ENCODE measurements at places on chromosomes 2 and 18. TPM values are rescaled to one million over a fixed set of nuclear protein-coding genes. Genes with fewer than 3 reads are reported as not detected.

- H3K27me3 ChIP-seq = no peaks in the 10 kb centered on the region
- no peak overlapping the region for H3K27ac ChIP-seq
- no peaks in the 10 kb centered on the region for H3K36me3 ChIP-seq
Observed at GRCh38 chr18:78624646-78625279, 354.9 kb upstream of the SALL3 start.

- H3K4me3 ChIP-seq = no peak overlapping the region
- no peak overlapping the region for H3K27ac ChIP-seq
- no peaks in the 10 kb centered on the region for H3K27me3 ChIP-seq
- H3K36me3 ChIP-seq = no peaks in the 10 kb centered on the region
- H3K4me1 ChIP-seq = no peaks in the 10 kb centered on the region
Observed at GRCh38 chr18:74947875-74948274, 261.1 kb downstream of the PTGR3 start.

GRCh38 chr18:48754993-48755473 is 195.7 kb downstream of the SMAD7 start:
- no peak overlapping the region for H3K4me3 ChIP-seq
- H3K27me3 ChIP-seq = no peaks in the 10 kb centered on the region
- no peaks in the 10 kb centered on the region for H3K36me3 ChIP-seq
- no peak overlapping the region for H3K27ac ChIP-seq

STEAP3 gene
- 8.0 TPM for total RNA-seq

GRCh38 chr18:54197747-54198411 is 26.6 kb downstream of the MBD2 start:
- H3K36me3 ChIP-seq = no peaks in the 10 kb centered on the region
- no peaks in the 10 kb centered on the region for H3K4me1 ChIP-seq
- H3K27me3 ChIP-seq = no peaks in the 10 kb centered on the region
- no peak overlapping the region for H3K27ac ChIP-seq

DNA sequence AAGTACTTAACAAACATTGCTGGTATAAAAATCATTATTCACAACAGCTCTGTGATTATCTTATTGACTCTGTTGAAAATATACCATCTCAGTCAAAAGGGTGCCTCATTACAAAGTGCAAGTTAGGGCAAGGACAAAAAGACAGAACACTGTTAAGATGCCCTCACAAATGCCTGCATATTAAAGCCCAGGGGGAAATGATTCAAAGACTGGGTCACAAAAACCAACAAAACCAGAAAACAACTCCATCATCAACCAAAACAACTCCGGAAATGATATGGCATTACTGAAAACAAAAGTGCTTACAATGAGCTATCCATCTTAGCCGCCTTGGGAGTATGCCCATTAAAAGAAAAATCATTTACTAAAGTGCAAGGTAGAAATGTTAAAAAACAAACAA is 9.9 kb downstream of the PLA2R1 start:
- no peaks in the 10 kb centered on the region for H3K27me3 ChIP-seq
- H3K4me3 ChIP-seq = no peak overlapping the region
- DNase-seq = no peak
- H3K4me1 ChIP-seq = no peaks in the 10 kb centered on the region

GRCh38 chr2:69081757-69082156 is 68.8 kb downstream of the ANTXR1 start:
- no peak overlapping the region for H3K27ac ChIP-seq
- H3K27me3 ChIP-seq = no peaks in the 10 kb centered on the region
- no peak for DNase-seq
- no peaks in the 10 kb centered on the region for H3K36me3 ChIP-seq

DNA sequence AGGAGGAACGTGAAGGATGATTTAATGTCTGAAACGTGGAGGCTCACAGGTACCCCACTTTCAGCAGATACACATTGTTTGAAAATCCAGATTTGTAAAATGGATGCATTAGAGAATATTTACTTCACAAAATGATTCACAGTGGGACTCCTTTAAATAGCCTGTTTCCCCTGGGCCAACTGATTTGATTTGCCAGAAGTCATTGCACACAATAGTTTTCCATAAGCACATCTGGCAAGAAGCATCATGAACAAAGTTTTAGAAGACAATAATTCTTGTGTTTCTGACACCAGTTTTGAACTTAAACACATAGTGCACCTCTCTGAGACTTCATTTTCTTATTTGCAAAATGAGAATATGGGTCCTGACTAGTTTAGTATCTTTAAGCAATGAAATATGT is 451.4 kb upstream of the SLC14A2 start:
- H3K4me3 ChIP-seq = no peak overlapping the region
- no peak for DNase-seq
- H3K4me1 ChIP-seq = no peaks in the 10 kb centered on the region
- no peak overlapping the region for H3K27ac ChIP-seq

TPO gene
- 32.6 TPM for total RNA-seq

- H3K36me3 ChIP-seq = no peaks in the 10 kb centered on the region
- no peaks in the 10 kb centered on the region for H3K4me1 ChIP-seq
- DNase-seq = no peak
- H3K27ac ChIP-seq = no peak overlapping the region
- H3K4me3 ChIP-seq = no peak overlapping the region
Observed at GRCh38 chr2:10522170-10522448, 74.0 kb upstream of the ODC1 start.

DNA sequence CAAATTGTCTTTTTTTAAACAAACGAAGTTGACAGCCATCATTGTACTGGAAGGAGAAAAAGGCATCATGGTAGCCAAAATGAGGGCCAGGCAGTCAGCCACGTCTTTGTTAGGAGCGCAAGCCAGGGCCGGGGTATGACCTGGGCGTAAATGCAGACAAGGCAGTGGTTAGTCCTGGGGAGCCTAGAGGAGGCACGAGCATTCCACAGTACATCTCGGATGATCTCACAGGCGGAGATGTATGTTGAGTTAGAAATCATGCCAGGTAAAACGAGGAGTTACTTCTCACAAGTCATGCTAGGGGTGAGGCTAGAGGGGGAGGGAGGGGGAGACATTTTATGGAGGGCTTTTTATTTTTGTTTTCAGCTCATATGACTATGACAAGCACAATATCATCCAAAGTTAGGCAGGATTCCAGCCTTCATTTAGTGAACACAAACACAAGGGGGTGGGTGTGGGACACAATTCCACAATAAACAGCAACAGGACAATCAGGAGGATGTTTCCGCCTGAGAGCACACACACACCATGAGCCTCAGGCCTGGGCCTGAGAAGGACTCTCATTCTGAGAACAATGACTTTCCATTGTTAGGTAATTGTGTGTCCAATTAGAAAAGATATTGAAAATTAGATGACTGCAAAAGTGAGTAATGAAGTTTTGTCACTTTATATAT is 64.4 kb upstream of the PGAP1 start:
- peaks cover 10% of the 10 kb centered on the region for H3K4me1 ChIP-seq
- no peak overlapping the region for H3K27ac ChIP-seq
- no peak overlapping the region for H3K4me3 ChIP-seq
- H3K36me3 ChIP-seq = no peaks in the 10 kb centered on the region

DNA sequence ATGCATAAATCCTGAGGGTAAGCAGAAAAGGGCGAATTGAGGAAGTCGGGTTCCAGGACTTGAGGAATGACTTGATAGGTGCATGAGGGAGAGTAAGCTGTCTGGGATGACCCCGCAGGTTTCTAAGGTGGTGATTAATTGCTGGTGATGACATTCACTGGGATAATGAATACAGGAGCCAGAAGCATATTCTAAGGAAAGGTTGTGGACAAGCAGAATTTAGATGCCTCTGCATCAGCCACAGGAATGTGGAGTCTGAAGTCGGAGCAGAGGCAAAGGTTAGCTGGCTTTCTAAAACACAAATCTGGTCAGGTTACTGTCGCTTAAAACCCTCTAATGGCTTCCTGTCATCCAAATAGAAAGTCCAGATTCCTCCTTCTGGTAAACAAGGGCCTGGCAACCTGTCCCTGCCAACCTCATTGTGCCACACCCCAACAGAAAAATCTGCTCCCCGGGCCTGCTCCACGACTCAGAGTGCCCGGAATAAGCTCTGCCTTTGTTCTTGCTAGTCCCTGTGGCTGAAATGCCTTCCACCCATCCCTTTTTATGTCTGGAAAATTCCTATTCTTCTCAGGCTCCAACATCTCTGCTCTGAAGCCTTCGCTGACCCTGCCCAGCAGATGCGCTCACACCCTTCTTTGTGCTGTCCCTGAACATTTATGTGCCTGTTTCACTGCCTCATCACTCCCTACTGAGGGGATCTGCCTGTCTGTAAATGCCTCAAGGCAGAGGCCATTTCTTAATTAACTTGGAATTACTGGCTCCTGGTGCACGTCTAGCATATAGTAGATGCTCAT is 11.3 kb upstream of the TMEM214 start:
- H3K36me3 ChIP-seq = peaks cover 44% of the 10 kb centered on the region
- H3K27ac ChIP-seq = no peak overlapping the region
- no peaks in the 10 kb centered on the region for H3K4me1 ChIP-seq
- no peaks in the 10 kb centered on the region for H3K27me3 ChIP-seq
- H3K4me3 ChIP-seq = no peak overlapping the region

- H3K4me1 ChIP-seq = peaks cover 56% of the 10 kb centered on the region
- no peaks in the 10 kb centered on the region for H3K36me3 ChIP-seq
- no peak overlapping the region for H3K27ac ChIP-seq
- no peak for DNase-seq
- no peaks in the 10 kb centered on the region for H3K27me3 ChIP-seq
Observed at GRCh38 chr18:2984703-2985261, 28.2 kb downstream of the LPIN2 start.

- H3K27me3 ChIP-seq = no peaks in the 10 kb centered on the region
- H3K36me3 ChIP-seq = no peaks in the 10 kb centered on the region
- no peaks in the 10 kb centered on the region for H3K4me1 ChIP-seq
- H3K4me3 ChIP-seq = no peak overlapping the region
- no peak overlapping the region for H3K27ac ChIP-seq
Observed at GRCh38 chr2:85951351-85952067, 62.7 kb upstream of the ST3GAL5 start.

DNA sequence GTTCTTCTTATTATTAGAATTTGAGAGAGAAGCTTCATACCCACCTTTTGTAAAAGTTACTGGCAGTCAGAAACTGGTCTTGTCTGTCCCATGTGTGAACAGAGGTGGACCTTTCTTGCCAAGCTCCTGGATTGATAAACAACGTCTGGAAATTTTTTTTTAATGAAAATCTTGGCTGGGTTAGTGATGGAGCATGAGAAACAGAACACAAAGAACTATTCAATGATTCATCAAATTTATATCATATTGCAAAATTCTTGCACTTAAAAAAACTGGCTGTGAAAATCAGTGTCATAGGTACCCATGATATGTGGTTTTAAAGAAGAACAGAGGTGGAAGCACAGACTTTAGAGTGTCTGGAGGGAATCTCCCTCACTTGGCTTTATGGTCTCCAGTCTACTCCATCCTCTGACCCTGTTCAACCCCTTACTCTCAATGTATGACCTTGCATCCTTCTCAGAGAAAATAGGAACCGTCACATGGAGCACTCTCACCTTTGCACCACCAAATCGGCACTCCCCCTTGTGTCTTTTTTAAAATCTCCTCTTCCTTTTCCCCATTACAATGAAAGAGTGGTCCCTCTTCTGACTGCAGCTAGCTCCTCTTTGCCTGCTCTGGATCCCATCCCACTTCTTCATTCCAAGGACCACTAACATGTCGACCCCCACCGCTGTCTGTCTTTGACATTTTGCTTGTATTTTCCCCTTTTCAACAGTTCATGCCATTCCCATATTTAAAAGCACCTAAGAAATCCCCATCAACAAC is 58.2 kb downstream of the COPS8 start:
- H3K4me1 ChIP-seq = no peaks in the 10 kb centered on the region
- no peak for DNase-seq
- no peaks in the 10 kb centered on the region for H3K27me3 ChIP-seq
- H3K36me3 ChIP-seq = no peaks in the 10 kb centered on the region
- no peak overlapping the region for H3K27ac ChIP-seq

DNA sequence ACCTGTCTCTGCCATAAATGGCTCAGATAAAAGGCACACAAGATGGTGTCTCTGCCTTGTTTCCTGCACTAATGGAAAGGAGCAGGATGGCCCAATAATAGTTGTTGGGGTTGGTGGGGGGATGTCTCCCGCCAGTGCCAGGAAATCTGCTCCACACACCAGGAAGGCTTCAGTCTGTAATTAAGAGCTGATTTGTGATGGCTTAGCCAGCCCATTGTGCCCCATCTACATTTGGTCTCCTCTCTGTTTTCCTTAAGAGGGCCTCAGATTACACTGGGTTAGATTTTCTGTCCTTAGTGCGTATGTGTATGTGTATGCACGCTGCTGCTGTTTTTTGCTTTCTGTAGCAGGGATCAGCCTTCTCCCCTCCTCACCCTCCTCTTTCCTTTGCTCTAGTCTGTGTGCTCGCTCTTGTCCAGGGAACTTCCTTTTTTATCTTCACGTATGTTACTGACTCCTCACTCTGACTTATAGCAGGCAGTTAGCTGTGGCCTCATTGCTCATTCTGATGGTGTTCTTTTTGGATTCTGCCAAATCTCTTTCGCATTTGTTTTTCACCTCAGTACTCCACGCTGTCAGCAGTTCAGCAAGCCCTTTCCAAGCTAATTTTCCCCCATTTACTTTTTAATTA is 33.4 kb upstream of the MGAT5 start:
- no peaks in the 10 kb centered on the region for H3K36me3 ChIP-seq
- H3K27ac ChIP-seq = no peak overlapping the region
- H3K4me3 ChIP-seq = no peak overlapping the region
- no peaks in the 10 kb centered on the region for H3K27me3 ChIP-seq

GRCh38 chr18:66894851-66895250 is 291.0 kb upstream of the CDH19 start:
- H3K4me1 ChIP-seq = no peaks in the 10 kb centered on the region
- H3K27me3 ChIP-seq = no peaks in the 10 kb centered on the region
- H3K27ac ChIP-seq = no peak overlapping the region
- no peak for DNase-seq

DNA sequence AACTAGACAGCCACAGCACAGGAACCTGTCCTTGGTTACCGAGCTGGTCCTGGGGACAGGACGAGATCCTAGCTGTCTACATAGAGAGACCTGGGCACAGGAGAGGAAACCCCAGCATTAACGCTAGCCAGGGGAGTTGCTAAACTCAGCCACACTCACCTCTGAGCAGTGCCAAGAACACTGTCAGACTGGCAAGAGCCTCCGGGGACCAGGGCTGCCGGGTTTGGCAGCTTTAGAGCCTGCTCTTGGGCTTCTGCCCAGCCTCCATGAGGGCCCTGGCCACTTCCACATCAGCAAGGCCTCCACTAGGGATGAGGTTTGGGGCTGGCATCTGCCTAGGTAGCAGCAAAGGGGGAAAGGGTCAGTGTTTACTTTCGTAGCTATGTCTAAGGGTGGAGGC is 6.7 kb downstream of the TMBIM1 start:
- H3K4me1 ChIP-seq = peaks cover 11% of the 10 kb centered on the region
- peak overlapping the region; percentile 99 for H3K27ac ChIP-seq
- H3K27me3 ChIP-seq = no peaks in the 10 kb centered on the region
- H3K4me3 ChIP-seq = no peak overlapping the region
- no peak for DNase-seq

- no peak for DNase-seq
- H3K36me3 ChIP-seq = no peaks in the 10 kb centered on the region
- no peak overlapping the region for H3K27ac ChIP-seq
- H3K4me3 ChIP-seq = no peak overlapping the region
- no peaks in the 10 kb centered on the region for H3K4me1 ChIP-seq
Observed at GRCh38 chr2:239629926-239630617, 229.3 kb upstream of the HDAC4 start.
